CD4-positive, alpha-beta T cell treated with Interleukin-4 for 4 hours (primary cell): ENCODE measurements at places on chromosomes 5 and 9.

DNA sequence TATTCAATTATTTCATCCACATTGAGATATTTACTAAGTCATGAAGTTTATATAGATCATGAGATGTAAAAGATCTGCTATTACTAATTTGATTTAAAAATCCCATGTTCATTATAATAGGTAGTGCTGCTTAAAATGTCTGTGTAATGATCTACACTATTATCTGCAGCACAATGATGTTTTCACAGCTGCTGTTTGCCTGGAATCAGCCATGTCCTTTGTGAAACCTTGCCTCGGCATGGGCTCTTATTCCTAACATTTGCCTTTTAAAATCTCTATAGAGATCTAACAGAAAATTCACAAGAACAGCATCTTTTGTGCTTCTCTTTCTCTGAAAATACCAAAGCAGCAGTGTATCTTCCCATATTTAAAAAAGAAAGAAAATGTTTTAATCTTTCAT, 444.6 kb downstream of the PTPRD start:
- no peak for DNase-seq

- no peak for DNase-seq
Measured at GRCh38 chr9:83670381-83670780, 37.4 kb downstream of the UBQLN1 start.

- DNase-seq: no peak
Measured at GRCh38 chr9:110880189-110880588, 158.1 kb downstream of the LPAR1 start.

- DNase-seq: no peak
Measured at GRCh38 chr9:95649801-95650213, 133.0 kb upstream of the PTCH1 start.

GRCh38 chr5:55993013-55993412, 1.8 kb downstream of the IL6ST start:
- DNase-seq: peak; percentile 15

- DNase-seq: no peak
Measured at GRCh38 chr9:84481231-84481630, 140.7 kb upstream of the SLC28A3 start.

GRCh38 chr9:75823151-75823550, 67.3 kb upstream of the PCSK5 start:
- DNase-seq: no peak

DNA sequence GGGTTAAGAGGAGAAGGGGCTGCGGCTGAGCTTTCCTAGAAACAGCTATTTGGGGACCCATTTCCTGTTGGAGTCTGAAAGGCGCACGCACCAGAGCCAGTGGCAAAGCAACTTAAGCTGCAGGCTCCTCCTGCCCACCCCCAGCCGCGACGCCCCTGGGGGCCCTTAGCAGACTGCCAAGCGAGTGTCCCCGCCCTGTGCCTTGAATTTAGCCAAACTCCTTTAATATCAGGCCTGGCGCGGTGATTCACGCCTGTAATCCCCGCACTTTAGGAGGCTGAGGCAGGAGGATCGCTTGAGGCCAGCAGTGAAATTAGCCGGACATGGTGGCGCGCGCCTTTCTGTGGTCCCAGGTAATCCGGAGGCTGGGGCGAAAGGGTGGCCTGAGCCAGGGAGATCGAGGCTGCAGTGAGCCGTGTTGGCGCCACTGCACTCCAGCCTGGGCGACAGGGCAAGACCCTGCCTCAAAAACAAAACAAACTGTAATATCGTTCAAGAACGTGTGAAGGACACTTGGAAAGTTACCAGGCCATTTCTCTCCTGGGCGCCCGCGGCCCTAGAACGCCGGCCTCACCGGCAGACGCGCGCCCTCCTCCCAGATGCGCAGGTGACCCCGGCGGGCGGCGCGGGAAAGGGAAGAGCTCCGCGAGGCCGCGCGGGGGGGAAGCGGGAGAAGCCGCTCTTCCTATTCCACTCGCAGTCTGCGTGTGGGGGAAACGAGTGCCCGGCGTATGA, 1.0 kb upstream of the F2R start:
- no peak for DNase-seq

GRCh38 chr9:21096901-21097255, 19.1 kb upstream of the IFNB1 start:
- DNase-seq: no peak

DNA sequence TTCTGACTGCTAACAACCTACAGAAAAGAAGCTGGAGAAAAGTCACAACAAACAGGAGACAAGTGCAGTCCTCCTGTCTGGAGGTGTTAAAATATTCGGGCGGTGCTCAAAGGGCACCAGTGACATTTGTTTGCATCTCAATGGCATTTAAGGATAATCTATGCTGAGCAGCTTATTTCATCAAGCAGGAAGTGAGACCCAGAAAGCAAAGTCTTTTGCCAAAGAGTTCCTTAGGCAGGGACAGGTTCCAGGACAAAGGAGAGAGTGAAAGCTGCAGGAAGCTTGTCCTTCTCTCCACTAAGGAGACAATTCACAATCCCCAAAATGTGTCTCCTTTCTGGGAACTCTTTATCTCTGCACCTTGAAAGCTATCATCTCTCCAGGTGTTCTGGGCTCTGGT, 38.7 kb upstream of the CDK20 start:
- DNase-seq: no peak

DNA sequence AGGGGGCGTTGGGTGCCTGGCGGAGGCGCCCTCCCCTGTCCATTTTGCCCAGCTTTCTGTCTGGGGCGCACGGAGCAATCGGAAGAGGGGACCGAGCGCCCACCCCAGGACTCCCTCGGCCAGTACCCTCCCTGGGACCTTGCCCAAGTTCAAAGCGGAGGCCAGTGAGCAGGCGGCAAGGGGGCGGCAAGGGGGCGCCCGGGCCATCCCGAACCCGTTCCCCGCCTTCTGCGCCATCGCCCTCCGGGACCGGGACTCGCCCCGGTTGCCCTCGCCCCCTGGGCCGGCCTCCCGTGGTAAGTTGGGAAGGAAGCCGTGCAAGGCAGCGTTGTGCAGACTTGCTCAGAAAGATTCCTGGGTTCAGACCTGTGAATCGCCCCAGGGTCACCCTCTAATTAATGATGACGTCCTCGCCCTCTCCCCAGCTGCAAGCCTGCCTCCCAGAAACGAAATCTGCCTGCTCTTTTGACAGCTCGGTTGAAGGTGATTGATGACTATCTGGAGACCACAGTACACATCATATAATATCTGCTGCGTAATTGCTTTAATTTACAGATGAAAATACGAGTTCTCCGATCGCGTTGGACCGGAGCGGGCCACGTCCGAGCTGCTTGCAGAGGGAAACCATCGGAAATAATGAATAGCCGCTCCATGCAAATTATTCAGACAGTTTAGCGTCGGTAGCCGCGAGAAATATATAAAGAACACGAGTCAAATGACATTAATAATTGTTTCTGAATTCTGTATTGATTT, 1.4 kb upstream of the IRX4 start:
- no peak for DNase-seq

GRCh38 chr9:137757139-137757538, 120.4 kb upstream of the CACNA1B start:
- no peak for DNase-seq

DNA sequence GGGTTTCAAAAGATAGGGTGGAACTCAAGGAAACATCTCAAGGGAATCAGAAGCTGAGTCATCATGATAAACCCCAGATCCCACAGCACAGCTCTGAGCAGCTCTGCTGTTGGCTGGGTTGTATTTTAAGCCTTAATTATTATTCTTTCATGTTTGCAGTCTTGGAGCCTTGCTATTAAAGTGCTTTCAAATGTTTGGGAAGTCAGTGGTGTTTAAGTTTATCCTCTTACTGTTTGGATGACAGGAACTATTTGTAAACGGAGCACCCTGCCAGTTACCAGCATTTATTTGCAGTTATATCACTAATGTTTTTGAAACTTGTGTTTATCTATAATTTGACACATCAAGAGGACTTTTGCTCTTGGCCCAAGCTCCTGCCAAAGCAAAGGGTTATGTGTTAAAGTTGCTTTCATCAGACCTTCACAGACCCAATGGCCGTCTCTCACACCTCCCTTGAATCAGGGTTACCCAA, 141.1 kb upstream of the SPDL1 start:
- DNase-seq: no peak

- DNase-seq: peak; percentile 18
Measured at GRCh38 chr5:96595300-96596090, 66.7 kb upstream of the CAST start.

GRCh38 chr9:126661521-126662251, 48.0 kb downstream of the LMX1B start:
- DNase-seq: no peak

DNA sequence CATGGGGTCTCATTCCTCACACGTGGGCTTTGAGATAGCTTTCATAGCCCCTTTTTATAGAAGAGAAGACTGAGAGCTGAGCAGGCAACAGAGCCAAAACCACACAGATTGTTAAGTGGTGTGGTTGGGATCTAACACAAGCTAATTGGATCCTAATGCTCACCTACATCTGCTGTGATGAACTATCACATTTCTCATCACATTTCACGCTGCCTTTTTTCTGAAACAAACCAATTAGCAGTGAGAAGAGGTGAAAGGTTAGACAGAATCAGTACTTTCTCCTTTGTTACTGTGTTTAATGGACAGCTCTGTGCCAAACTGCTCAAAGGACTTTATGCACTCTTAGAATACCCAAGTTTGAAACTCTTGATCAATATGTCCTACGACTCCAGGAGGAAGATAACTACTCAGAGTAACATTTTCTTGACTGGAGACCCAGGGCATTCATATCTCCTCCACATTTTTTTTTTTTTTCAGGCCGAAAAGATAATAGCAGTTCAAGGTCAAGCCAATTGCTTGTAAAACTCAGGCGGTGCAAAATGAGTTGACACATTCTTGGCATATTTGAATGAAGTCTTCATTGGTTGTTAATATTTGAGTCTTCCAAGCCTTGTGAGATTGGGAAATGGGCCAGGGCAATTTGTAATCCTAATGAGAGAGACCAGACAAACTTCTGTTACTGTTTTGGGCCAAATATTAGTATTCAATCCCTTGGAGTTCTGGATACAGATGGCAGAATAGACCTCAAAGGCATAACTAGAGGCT, 138.4 kb downstream of the KCTD16 start:
- no peak for DNase-seq

GRCh38 chr5:14374100-14374499, 207.5 kb upstream of the OTULINL start:
- DNase-seq: no peak

- DNase-seq: no peak
Measured at GRCh38 chr5:110262749-110263148, 463.7 kb downstream of the TMEM232 start.

GRCh38 chr5:19519448-19519847, 468.6 kb downstream of the CDH18 start:
- no peak for DNase-seq

DNA sequence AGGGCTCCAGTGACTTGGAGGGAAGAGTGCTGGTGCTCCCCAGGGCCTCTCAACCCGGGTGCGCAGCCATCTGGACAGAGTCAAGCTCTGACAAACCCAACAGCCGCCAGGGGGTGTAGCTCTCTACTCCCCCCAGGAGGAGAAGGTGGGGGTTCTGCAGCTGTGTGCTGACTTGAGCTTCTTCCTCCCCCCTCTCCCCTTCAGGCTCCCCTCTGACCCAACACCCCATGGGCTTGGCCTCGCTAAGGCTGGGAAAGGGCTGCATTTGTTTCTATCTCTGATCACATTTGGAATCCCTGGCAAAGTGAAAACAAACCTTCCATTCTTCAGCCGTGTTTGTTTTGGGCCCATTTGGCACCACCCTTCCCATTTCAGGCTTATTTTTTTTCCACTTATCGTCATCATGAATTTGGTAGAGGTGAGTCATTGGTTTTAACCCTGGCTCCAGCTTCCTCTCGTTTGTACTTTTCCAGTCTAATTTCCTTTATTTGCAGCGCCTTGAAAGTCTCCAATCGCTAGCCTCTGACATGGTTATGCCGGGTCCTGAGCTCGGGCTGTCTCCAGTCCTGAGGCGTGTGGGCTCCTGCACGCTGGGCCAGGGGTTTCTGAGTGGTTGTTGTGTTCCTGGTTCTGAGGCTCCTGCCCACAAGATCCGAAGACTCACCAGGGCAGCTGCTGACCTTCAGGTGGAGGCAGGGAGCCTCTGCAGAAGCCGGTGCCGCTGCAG, 36.1 kb downstream of the DAP start:
- no peak for DNase-seq

DNA sequence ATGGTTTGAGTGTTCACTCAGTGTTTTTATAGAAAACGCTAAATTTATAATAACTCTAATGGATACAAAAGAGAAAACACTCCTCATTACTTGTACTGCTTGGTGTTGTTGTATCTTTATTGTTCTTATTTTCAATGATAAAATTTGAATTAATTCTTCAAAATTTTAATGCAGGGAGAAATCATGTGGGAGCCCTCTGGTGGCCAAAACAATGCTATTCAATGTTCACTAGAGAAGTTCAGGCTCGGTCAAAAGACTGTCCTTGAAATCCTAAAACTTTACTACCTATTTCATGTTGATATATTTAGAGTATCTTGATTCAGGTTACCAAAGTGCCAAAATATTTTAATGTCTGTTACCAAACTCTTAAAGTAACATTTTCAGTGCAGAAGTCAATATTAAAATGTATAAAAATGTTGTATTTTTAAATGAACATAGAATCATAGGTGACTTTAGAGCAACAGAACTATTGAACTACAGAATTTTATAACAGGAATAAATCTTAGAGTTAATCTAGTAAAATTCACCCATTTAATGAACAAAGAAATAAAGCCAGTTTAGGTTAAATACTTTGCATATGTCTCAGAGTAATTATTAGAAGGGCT, 1259.8 kb downstream of the PTPRD start:
- no peak for DNase-seq

DNA sequence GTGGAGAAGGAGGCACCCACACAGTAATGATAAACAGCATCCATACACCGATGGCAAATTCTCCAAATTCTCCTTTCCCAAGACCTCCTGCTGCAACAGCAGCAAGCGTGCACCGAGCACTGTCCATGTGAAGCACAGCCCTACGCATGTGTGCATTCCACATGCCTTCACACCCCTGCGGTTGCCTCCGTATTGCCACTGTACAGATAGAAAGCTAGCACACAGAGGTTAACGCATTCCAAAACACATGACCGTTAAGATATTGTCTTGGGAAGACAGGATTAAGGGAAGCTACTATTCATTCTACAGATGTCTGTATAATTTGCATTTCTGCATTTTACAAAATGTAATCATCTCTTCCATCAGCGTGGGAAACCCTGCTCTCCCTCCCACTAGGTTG, 6.6 kb downstream of the FLT4 start:
- no peak for DNase-seq
